ENCODE measurements at places on chromosomes 3 and 15.

- no peak for DNase-seq
Observed at GRCh38 chr3:139934613-139935015, 371 bp upstream of the CLSTN2 start.

DNA sequence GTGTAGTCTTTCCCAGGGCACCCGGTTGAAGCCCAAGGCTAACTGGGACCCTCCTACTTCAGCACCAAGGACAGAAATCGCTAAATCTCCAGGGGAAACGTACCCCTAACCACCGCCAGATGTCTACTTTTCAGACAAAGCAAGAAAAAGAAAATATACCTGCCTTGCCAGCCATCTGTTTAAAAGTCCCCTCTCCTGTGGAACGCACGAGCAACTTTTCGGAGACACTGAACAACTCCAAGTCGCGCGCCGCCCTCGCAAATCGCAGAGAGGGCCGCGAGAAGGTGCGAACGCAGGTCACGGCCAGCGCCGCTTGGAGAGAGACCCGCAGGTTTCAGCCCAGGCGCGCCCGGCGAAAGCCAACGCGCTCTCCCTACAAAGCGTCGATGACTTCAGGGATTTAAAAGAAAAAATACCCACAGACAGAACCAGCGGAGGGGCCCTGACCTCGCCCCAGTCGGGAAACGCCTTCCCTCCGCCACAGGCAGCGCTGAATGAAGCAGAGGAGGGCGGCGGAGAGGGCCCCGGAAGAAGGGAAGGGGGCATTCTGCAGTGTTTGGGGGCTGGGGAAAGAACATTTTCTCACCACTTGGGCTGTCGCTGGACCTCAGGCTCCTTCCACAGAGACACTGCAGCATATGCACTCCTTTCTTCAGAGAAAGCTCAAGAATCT, 213.1 kb downstream of the FGF12 start:
- peak; percentile 2 for DNase-seq

DNA sequence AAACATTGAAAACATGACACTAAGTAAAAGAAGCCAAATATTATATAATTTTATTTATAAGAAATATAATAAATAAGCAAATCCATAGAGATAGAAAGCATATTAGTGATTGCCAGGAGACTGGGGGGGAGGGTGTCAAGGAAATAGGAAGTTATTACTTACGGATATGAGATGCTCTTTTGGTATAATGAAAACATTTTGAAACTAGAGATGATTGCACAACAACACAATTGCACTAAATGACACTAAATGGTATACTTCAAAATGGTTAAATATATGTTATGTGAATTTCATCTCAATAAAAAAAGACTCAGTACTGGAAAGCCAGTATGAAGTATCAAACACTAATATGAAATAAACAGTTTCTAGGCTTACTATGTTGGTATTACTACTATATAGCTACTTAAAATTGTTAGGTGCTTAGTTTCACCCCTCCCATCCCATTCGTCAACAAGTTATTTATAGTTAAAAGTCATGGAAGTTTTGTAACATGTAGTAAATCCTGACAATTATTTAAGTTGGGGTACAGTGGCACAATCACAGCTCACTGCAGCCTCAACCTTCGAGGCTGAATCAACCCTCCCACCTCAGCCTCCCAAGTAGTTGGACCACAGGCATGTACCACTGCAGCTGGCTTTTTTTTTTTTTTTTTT, 43.7 kb downstream of the STAG1 start:
- no peak for DNase-seq

GRCh38 chr3:50321336-50322114, 1.0 kb downstream of the HYAL2 start:
- DNase-seq: peak; percentile 88

- peak; percentile 42 for DNase-seq
Observed at GRCh38 chr15:45023659-45024225, 747 bp downstream of the SORD start.

- DNase-seq: no peak
Observed at GRCh38 chr3:43434431-43434830, 148.1 kb downstream of the SNRK start.

- DNase-seq: no peak
Observed at GRCh38 chr3:82342521-82342920, 581.1 kb upstream of the GBE1 start.

DNA sequence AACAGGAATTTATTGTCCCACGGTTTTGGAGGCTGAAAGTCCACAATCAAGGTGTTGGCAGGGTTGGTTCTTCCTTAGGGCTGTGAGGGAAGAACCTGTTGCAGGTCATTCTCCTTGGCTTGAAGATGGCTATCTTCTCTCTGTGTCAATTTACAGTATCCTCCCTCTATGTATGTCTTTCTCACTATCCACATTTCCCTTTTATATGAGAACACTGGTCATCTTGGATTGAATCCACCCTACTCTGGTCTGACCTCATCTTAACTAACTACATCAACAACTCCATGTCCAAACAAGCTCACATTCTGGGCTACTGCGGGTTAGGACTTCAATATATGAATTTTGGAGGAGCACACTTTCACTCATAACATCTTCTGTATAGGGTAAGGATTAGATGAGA, 61.9 kb downstream of the CLDN1 start:
- no peak for DNase-seq

DNA sequence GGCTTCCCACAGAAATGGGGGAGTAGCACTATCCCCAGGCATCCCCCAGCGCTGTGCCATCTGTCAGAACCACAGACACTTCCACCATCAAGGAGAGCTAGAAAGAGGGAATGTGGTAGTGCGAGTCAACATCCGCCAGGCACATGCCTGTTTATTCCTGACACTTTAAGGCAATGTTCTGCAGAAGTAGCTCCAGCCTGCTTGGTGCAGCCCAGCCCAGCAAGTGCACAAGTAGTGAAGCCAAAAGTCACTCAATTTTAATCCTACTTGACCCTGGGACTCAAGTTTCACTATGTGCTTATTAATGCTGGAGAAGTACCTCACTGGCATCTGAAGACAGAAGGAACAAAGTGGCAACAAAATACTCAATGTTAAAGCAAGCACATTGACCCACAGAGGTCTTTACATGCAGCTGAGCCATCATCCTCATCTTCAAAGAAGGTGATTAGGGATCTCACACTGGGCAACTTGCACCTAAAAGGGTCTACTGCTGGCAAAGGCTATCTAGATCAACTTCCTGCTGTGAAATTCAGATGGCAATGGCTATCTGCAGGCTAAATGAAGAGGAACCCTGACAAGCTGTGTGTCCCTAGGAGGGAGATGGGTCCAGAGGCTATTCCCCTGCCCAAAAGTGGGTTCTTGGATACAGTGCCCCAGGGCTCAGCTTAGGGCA, 61.4 kb upstream of the CLDN18 start:
- DNase-seq: no peak

GRCh38 chr3:50179710-50180109, 11.7 kb upstream of the GNAT1 start:
- DNase-seq: no peak

DNA sequence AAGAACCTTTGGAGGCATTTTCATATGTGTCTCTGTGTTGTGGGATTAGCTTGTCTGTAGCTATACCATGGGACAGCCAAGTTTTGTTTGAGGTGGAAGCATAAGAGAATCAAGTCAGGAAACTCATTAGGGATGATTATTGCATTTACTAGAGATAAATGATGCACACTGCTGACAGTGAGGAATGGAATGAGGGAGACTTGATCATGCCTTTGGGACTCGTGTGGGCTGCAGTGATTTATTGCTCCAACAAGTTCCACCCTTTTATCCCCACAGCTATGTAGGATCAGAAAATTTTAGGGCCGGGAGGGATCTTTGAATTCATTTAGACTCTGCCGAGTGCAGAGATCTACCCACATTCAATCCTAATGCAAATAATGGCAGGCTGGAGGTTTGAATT, 16.3 kb downstream of the ZNF385D start:
- peak; percentile 33 for DNase-seq

- DNase-seq: peak; percentile 65
Observed at GRCh38 chr15:74964794-74965193, 8.2 kb upstream of the RPP25 start.

DNA sequence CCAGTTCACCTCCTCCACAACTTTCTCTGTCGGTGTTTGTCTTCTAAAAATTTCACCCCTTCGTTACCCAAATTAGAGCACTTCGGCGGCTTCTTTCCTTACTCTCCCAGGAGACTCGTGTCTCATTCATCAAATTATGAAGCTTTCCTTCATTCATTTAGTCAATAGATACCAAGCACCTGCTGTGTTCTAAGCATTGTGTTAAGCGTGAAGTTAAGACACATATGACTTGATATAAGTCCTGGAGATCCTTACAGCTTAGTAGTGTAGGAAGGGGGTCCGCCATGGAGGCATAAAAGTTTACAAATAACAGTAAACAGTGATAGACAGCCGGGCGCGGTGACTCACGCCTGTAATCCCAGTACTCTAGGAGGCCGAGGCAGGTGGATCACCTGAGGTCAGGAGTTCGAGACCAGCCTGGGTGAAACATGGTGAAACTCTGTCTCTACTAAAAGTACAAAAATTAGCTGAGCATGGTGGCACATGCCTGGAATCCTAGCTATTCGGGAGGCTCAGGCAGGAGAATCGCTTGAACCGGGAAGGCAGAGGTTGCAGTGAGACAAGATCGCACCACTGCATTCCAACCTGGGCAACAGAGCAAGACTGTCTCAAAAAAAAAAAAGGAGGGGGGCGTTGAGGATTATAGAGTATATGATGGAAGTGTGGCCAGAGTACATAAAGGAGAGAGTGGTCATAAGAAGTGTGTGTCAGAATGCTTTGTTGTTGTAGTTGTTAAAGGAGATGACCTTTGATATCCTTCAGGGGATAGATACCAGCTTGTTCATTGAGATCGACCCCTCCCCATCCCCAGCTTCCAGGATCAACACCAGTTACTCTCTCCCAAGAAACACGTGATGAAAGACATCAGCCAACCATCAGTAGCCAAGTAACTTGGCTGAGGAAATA, 744 bp upstream of the CCDC32 start:
- DNase-seq: no peak

DNA sequence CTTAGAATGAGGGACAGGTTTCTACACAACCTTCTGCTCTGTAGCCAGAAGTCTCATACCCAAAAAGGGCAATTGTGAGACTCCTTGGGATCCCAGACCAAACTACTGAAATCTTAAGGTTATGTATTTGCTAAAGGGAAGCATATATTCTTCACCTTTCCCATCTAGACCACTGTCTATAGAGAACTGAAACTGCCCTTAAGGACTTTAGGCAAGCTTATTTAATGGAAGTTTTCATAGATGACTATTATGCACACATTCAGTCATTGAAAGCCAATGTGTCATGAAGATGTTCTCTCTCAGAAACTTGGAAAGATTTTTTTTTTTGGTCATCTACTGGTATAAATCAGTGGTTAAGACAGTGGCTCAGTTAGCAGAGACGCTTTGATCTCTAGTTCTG, 365.3 kb downstream of the MCTP2 start:
- no peak for DNase-seq

- no peak for DNase-seq
Observed at GRCh38 chr15:63088533-63089245, 33.0 kb upstream of the LACTB start.

DNA sequence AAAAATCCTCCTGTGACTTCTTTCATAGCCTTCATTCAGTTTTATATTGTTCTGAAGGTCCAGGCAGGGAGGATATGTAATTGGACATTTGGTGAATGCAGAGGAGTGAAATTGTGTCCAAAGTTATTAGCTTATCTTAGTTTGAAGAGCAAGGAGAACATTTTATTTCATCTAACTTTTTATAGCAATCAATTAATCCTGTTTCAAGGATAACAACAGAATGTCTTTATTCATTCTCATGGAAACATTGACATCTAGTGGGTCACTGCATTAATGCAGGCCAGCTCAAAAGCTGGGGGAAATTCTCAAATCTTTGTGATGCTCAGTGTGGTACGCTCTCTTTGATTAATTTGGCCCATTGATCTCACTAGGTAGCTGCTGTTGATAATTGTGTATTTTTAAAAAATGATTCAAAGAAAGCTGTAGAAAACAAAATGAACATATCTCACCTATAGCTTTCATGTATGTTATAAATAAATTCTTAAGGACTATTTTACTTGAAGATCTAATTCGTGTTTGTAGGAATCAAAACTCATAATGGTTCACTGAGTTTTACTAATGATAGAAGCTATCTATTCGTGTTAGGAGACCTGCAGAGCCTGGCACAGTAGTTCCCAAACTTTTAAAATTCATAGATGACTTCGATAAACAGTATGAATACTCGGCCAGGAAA, 150.8 kb upstream of the KCNMB2 start:
- DNase-seq: peak; percentile 55

- no peak for DNase-seq
Observed at GRCh38 chr3:142907996-142908395, 19.1 kb upstream of the PCOLCE2 start.

DNA sequence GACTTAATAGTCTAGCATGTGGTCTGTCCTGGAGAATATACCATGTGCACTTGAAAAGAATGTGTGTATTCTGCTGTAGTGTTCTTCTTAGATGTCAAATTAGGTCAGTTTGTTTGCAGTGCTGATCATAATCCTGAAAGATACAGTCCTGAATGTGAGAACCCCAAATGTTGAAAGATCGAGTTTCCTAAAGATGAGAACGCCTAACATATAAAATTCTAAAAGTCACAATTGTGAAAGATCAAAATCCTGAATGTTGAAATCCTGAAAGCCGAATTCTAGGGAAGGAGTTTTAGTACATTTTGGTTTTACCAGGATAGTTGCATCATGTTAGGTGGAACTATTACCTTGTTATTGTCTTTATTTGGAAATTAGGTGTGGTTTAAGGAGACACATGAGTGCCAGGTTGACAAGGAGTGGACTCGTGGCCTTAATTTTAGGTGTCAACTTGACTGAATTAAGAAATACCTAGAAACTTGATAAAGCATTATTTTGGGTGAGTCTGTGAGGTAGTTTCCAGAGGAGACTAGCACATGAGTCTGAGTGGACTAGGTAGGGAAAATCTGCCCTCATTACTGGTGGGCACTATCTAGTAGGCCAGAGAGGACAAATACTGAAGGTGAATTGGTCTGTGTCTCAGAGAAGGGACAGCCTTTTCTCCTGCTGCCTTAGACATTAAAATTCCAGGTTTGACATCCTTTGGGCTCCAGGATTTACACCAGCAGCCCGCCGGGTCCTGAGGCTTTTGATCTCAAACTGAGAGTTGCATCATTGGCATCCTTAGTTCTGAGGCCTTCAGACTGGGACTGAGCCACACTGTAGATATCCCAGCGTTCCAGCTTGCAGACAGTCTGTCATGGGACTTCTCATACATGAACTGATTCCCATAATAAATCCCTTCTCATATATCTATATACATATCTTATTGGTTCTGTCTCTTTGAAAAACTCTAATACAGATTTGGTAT, 77.1 kb downstream of the LRRC28 start:
- DNase-seq: no peak

GRCh38 chr15:73677146-73677607, 7.0 kb upstream of the CD276 start:
- peak; percentile 60 for DNase-seq

GRCh38 chr15:69629631-69630161, 177.1 kb downstream of the RPLP1 start:
- no peak for DNase-seq

GRCh38 chr3:135762188-135762856, 203.2 kb upstream of the PPP2R3A start:
- no peak for DNase-seq

DNA sequence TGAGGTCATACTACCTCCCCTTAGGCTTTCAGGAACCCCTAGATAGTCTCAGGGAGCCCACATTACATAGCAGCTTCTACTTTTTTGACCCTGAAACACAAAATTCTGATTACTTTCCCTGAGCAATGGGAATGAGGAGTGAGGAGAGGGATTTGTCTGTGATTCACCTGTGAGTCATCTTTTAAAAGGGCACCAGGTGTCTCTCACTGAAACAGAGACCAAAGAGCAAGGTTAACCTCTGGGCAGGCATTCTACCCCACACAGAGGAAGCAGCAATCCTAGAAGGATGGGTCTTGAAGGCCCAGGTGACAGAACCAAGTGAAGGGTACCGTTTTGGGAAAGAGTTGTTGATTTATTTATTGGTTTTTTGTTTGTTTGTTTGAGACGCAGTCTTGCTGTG, 31.1 kb upstream of the UBE2E2 start:
- no peak for DNase-seq
